ENCODE measurements at places on chromosomes 11 and 22. TPM values are rescaled to one million over a fixed set of nuclear protein-coding genes. Genes with fewer than 3 reads are reported as not detected.
A peak's percentile ranks its signal among the peaks of the same experiment; 100 is the strongest.

The NXPE4 gene
- total RNA-seq = not detected

The TCN2 gene
- total RNA-seq = 13.1 TPM

The PLAAT5 gene
- not detected for total RNA-seq

The HORMAD2 gene
- total RNA-seq = not detected

The NLRP14 gene
- not detected for total RNA-seq

The GPR152 gene
- total RNA-seq = not detected

The MIAT gene
- total RNA-seq = 0.17 TPM

The AGBL2 gene
- 0.38 TPM for total RNA-seq

The EIF1AD gene
- total RNA-seq = 53.3 TPM

- DNase-seq = peak; percentile 10
Measured at GRCh38 chr22:23233752-23234408, 53.6 kb downstream of the BCR start.

- DNase-seq = no peak
Measured at GRCh38 chr11:22456993-22457762, 119.0 kb downstream of the SLC17A6 start.

GRCh38 chr11:41289408-41289807 lies 170.0 kb downstream of the LRRC4C start:
- no peak for DNase-seq

GRCh38 chr11:120057028-120057330 lies 80.9 kb downstream of the TRIM29 start:
- DNase-seq = no peak

GRCh38 chr22:24601217-24602104 lies 1.5 kb upstream of the GGT1 start:
- DNase-seq = no peak

DNA sequence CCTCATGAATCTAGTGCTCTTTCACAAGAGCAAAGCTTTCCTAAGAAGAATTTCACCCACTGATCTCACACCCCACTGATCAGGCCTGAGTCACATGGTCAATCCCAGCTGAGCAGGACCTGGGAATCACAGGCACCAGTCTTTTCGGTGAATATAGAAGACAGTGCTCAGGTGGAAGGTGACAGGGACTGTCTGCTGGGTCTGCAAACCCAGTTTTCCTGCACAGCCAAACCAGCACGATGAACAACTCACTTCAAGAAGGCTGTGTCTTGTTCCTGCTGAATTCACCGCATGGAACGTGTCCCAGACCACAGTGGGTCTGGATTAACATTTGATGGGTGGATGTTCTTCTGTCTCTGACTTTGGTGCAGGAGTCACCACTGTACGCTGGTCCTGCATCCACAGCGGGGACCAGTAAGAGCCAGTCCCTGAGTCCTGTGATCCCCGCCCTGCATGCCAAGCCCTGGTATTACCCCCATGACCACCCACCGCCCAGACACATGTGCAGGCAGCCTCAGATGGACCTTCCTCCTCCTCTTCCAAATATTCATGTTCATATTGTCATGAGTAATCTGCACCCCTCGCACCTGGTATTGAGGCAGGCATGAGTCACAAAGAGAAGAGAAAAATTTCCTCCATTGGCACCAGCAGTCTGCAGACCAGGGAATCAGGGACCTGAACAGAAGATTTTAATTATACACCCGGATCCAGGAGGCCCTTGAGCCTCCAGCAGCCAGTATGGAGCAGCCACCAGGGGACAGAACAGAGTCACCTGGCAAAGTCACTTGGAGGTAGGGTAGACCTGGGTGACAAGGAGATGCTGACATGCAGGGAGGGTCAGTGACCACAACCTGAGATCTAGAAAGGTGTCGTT lies 8.6 kb upstream of the IGLL5 start:
- no peak for DNase-seq

DNA sequence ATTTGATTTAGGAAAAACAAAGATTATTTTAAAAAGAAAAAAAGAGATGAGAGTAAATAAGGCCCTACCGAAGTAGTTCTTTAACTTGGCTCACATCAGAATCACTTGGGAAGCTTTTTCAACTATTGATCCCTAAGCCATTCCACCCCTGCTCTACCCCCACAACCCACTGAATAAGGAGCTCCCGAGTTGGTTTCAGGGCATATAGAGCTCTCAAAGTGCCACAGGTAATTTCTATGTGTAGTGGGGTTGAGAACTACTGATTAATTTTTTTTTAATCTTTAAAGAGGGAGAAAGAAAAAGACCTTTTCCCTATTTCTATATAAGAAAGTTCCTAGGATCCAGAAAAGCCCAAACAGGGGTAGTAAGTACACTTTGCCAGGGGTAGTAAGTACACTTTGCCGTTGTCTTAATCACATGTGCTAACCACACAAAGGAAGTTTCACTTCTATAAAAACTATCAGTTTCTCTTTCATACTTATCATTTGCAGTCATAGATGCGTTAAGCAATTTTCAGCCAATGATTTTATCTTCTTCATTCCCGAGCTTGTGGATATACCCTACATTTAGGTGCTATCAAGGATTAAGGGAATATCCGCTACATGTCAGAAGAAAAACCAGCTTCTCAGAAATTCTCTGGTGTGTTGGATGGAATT lies 108.4 kb upstream of the ZC3H12C start:
- DNase-seq = no peak

GRCh38 chr11:117495357-117495756 lies 167.7 kb downstream of the CEP164 start:
- no peak for DNase-seq

DNA sequence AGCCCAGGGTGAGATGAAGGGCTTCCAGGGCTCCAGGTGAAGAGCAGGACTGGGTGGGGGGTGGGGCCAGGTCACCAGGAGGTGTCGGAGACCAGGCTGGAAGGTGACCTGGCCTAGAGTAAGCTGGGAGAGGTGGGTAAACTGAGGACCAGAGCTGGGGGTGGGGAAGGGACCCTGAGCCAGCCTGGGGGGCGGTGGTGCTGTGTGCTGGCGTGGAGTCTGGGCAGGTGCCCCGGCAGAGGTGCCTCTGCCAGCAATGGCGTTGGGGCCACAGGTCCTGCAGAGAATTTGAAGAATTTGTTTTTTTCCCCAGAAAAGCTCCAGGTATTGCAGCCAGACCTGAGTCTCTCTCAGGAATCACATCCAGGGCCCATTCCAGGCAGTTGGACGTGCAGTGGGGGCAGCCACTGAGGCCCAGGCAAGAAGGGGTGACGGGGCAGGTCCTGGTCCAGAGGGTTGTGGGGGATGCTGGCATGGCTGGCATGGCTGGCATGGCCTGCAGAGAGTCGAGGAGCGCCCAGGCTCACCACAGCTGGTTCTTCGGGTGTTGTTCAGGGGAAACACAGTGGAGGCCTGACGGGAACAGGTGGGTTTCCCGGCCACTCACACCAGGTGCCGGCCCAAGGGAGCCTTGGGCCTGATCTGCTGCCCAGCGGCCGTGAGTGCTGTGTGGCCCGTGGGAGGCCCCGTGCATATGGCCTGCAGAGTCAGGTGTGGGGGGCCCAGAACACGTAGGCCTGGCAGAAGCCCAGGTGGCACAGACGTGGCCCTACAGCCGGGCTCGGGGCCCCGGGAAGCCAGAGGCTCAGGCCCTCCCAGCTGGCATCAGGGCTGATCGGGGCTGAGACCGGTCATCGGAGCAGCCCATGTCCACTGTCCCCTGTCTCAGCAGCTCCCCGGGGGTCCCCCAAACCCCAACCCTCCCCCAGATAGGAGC lies 6.4 kb upstream of the MUC6 start:
- no peak for DNase-seq

DNA sequence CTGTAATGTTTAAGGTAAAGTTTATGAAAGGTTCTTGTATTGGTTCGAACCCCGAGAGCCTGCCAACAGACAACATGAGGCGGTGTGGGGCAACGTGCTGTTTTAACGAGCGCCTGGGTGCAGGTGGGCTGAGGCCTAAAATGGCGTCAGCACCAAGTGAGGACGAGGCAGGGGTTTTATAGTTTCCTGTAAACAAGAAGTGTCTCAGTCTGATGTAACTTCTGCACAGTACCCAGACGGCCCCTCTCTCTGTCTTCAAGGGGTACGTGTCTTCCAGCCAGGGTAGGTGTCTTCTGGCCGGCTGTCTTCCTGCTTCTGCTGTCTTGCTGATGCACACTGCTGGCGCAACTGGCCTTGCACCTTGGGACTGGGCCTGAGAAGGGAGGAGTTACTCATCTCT lies 2.7 kb downstream of the PPFIBP2 start:
- no peak for DNase-seq

- DNase-seq = no peak
Measured at GRCh38 chr11:1667121-1667850, 29.7 kb upstream of the KRTAP5-6 start.

Measured in LHCN-M2 (cell line).